HL-60 (cell line): ENCODE measurements at places on chromosomes 6 and 20.
A peak's percentile ranks its signal among the peaks of the same experiment; 100 is the strongest.

DNA sequence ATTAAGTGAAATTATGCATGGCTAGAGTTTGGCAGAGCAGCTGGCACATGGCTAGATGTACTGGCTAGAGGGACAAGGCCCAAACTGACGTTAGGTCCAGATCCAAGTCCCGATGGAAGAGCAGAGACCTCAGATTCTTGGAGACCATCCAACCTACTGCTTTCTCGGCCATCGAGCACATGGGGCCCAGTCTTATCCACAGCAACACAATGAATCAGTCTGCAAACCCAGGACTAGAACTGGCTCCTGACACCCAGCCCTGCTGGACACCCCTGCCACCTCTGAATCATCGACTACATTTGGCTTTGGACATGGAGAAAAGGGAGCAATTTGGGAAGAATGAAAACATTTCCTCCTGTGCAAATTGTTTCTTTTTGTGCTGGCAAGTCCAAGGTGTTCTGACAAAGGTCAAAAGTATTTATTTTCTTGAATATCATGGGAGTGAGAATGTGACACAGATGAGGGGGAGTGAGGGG is 23.9 kb upstream of the YWHAB start:
- no peak for DNase-seq

GRCh38 chr6:110944681-110945151 is 13.8 kb upstream of the GTF3C6 start:
- peak; percentile 67 for DNase-seq

GRCh38 chr20:44523746-44524145 is 1.9 kb upstream of the SERINC3 start:
- no peak for DNase-seq

DNA sequence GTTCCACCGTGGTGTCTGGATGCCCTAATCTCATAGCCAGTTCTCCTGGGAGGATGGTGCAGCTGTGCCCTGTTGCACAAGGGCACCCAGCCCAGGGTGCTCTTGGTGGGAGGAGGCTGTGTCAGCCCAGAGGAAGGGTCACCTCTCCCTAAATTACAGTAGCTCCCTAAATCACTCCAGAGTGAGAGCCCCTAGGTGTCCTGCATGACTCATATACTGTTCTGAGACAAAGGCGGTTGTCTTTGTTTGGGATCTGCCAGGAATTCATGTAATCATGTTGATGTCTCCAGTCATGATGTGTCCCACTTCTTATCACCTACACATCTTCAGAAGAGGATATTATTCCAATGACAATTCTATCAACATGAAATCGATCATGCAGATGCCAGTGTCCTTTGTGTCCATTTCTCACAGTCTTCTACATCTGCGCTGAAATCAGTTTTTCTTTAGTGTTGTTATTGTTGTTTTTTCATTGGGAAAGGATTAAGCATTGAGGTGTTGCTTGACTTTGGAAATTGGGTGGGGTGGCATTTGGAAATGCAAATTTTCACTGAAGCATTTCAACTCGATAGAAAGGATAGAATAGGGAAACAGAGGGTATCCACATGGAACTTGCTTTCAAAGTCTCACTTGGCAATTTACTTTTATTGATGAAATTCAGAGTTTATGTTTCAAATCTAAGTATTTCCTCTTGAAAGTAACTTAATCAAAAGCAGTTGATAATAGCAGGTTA is 19.5 kb downstream of the PERP start:
- no peak for DNase-seq

- peak; percentile 62 for DNase-seq
Observed at GRCh38 chr6:137882225-137882961, 15.3 kb downstream of the TNFAIP3 start.

GRCh38 chr20:5656126-5656525 is 94.1 kb upstream of the SHLD1 start:
- DNase-seq, result no peak

GRCh38 chr6:1387876-1388629 is 1.3 kb upstream of the FOXF2 start:
- DNase-seq, result no peak

- no peak for DNase-seq
Observed at GRCh38 chr6:119484598-119484997, 135.0 kb upstream of the MAN1A1 start.

DNA sequence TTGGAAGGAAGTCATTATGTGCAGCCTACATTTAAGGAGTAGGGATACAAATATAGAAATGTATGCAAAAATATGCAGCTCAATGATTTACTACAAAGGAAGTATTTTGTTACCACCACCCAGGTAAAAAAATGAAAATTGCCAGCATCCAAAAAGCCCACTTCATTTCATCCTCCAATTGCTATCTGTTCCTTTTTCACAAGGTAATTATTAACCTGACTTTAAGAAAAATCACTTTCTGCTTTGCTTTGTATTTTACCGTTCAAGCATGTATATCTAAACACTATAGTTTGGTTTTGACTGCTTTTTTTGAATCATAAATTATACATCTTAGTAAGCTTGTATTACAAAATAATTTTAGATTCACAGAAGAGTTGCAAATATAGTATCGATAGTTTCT is 768.5 kb upstream of the GJE1 start:
- DNase-seq, result no peak

- DNase-seq, result peak; percentile 8
Observed at GRCh38 chr6:15615802-15616201, 47.0 kb downstream of the DTNBP1 start.

DNA sequence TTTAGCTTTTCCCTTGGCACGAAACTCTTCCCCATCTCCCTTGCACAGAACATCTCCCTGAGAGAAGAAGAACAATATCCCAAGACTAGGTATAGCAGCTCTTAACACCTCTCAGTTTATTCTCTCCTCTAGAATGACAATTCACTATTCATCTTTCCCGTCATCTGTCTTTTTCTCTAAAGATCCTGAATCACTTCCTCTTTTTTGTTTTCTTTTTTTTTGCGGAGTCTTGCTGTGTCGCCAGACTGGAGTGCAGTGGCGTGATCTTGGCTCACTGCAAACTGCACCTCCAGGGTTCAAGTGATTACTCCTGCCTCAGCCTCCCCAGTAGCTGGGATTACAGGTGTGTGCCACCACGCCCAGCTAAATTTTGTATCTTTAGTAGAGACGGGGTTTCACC is 574.4 kb upstream of the MAP3K7 start:
- DNase-seq, result no peak

DNA sequence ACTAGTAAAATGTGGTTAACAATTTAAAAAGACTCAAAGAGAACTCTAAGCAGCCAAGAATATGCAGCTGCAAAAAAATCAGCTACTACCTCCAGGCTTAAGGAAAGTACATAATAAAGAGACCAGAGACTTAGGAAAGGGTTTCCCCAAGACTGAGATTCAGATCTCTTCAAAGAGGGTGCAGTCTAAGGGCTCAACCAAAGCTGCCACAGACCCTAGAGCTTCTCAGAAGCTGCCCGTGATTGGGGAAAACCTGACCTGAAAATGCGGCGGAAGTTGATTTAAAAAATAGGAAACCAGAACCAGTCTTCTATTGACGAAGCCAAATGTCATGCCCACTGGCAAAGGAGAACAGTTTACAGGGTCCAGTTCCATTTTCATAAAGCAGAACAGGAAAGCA is 516.8 kb upstream of the MARCKS start:
- DNase-seq, result no peak

DNA sequence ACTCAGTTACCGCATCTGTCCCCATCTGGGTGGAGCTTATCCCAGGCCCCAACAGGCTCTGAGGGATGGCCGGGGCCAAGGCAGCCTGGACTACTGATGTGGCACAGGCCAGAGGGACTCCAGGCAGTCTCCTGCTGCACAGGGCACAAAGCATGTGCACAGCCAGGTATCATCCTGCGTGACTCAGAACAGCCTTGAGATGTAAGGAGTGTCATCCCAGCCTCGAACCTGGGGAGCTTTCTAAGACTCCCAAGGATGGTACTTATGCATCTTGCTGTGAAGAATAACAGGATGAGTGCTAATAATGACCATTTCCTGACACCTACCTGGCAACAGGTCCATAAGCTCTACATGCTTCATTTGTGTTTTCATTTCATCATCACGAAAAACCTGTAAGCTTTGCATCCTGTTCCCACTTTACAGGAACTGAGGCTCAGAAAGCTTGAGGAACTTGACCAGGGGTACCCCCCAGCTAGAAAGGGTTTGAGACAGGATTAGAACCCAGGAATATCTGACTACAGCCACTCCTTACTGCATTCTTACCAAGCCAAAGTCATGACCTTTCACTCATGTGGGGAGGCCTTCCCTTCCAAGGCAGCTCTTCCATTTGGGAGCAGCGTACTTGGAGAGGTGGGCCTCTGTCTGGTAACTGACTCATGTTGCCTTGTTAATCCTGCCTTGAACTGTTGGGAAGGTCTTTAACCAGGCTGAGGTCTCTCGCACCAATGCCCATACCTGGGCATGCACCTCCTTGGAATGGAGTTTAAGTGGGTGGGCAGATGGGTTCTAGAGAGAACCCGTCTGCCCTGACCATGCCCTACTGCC is 1.9 kb downstream of the TRIB3 start:
- no peak for DNase-seq

GRCh38 chr6:33088258-33088930 is 12.6 kb downstream of the HLA-DPB1 start:
- no peak for DNase-seq

- no peak for DNase-seq
Observed at GRCh38 chr6:27505209-27506027, 32.5 kb upstream of the ZNF184 start.

DNA sequence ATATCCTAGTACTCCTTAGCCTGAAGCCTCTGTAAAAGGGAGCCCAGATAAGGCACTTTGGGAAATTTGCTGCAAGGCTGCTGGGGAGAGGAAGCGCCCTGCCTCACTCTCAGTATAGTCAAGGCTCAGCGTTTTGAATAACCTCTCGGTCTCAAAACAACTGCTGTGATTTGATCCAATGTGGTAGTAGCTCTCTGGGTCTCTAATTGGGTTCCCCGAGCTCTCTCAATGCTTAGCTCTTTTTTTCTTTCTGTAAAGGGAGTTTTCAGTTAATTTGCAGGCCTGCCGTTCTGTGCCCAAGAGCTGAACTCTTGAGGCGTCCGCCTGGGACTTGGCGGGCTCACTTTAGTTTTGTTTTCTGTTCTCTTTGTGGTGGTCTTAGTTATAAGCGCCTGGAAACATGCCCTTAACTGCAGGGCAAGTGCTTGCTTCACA is 41.2 kb downstream of the ZHX3 start:
- no peak for DNase-seq

DNA sequence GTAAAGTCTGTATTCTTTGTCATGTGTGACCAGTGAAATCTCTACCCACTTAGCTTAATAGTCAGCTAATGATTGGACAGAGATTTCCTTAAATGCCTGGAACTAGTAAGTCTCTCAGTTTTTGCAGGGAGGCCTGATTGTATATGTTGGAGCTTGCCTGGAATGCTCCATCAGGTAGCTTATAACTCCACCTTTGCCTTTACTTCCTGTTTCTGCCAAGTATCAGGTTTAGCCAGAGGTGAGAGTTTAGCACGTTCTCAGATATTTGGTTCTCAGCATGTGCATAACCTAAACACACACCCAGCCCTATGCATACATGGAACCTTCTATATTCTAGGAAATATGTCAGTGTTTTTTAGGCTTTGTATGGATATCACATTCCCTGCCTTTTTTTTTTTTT is 435.3 kb downstream of the CDKAL1 start:
- DNase-seq, result no peak

- DNase-seq, result no peak
Observed at GRCh38 chr20:25985597-25985996, 288.9 kb upstream of the ZNF337 start.

DNA sequence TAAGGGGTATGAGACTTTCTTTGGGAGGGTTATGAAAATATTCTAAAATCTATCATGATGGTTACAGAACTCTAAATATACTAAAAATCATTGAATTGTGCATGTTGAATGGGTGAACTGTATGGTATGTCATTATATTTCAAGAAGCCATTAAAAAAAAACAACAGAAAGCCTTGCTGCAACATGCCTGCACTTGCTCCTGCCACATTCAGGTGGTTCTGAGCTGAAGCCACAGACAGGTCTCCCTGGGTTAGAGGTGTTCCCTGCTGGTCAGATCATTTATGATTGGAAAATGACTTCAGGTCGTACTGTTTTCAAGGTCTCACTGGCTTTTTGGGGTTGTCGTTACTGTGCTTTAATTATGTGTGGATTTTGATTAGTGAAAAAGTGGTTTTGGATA is 13.3 kb downstream of the GMPR start:
- DNase-seq, result no peak

DNA sequence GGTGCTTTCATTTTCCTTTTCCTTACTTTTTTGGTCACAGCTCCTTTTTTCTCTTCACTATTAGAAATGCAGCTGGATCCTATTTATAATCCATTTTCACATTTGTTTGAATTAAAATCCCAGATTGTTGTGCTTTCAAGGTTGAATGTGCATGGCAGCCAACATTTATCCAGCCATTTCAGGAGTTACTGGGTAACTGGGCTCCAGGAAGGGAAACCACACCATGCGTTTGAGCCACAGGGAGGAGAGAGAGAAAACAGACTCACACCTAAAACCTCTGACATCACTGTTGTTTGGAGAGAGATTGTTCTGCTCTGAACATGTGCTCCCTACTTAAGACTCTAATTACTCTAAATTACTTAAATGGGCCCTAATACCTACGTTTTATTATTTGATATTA is 173.4 kb downstream of the BMP2 start:
- DNase-seq, result no peak

GRCh38 chr6:77015350-77015749 is 447.9 kb downstream of the HTR1B start:
- no peak for DNase-seq

- DNase-seq, result no peak
Observed at GRCh38 chr6:44339301-44339700, 3.1 kb upstream of the SPATS1 start.

- no peak for DNase-seq
Observed at GRCh38 chr20:2564406-2564805, 28.0 kb downstream of the TMC2 start.

GRCh38 chr6:26597821-26598220 is 1.1 kb downstream of the ABT1 start:
- no peak for DNase-seq

GRCh38 chr6:19749722-19750121 is 87.4 kb upstream of the ID4 start:
- DNase-seq, result no peak

DNA sequence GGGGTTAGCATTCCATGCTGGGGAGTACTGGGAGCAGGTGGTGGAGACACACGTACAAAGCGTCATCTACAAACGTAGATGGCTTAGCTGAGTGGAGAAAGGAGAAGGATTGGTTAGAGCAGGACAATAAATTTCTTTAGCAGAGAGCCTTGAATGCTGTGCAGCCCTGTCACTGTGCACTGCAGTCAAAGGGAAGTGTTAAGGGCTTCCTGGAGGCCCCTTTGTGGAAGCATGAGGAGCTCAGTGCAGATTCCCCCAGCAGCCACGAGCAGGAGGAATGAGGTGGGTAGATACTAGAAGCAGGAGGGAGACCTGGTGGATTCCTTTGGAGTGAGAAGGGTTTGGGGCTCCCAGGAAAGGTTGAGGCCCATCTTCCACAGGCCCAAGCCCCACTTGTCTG is 6.1 kb upstream of the TREML4 start:
- no peak for DNase-seq

DNA sequence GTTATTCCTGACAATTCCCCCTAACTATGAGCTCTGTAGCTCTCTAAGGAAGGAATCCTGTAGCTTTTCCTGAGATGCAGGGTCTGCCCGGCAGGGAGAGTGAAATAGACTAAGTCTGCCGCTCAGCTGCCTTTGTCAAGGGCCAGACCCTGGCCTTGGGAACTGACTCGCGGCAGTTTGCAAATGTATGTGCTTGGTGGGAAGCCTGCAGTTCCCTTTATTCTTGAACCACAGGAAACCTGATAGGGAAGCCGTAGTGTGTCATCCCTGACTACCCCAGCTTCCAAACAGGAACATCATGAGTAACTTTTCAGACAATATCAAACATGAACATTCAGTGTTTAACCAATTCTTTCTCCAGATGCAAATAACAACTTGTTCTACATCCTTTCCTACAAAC is 78.7 kb upstream of the IFNGR1 start:
- peak; percentile 34 for DNase-seq

- no peak for DNase-seq
Observed at GRCh38 chr6:35016502-35017321, 124.4 kb downstream of the TCP11 start.
